Stimulated activated CD8-positive, alpha-beta memory T cell treated with anti-CD3 and anti-CD28 coated beads, Interleukin-7, amount 100 ng/mL, for 1 hour (primary cell): ENCODE measurements at places on chromosomes 7 and 10.

GRCh38 chr7:141841385-141841784 lies at the start of gene PRSS37:
Gene PRSS37 (minus strand): TSS chr7:141841485. CDS start chr7:141841049, 436 bp downstream.
- DNase-seq, result no peak

DNA sequence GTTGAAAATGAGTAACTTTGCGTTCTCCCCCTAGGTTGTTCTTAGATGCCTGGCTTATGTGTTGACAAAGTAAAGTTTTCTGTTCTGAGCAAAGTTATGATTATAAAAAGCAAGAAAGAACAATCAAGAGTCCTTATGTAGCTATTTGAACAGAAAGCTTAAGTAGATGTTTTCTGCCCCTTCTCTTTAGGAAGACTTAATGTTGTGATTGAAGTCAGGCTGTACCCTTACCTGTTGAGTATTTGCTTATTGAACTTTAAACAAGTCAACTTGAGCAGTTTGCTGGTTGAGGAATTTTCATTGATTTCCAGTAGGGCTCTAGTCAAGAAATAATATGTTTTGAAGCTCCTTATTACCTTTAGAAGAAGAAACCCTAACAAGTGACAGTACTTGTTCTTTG lies 33.9 kb upstream of the VDAC2 start:
- no peak for DNase-seq

DNA sequence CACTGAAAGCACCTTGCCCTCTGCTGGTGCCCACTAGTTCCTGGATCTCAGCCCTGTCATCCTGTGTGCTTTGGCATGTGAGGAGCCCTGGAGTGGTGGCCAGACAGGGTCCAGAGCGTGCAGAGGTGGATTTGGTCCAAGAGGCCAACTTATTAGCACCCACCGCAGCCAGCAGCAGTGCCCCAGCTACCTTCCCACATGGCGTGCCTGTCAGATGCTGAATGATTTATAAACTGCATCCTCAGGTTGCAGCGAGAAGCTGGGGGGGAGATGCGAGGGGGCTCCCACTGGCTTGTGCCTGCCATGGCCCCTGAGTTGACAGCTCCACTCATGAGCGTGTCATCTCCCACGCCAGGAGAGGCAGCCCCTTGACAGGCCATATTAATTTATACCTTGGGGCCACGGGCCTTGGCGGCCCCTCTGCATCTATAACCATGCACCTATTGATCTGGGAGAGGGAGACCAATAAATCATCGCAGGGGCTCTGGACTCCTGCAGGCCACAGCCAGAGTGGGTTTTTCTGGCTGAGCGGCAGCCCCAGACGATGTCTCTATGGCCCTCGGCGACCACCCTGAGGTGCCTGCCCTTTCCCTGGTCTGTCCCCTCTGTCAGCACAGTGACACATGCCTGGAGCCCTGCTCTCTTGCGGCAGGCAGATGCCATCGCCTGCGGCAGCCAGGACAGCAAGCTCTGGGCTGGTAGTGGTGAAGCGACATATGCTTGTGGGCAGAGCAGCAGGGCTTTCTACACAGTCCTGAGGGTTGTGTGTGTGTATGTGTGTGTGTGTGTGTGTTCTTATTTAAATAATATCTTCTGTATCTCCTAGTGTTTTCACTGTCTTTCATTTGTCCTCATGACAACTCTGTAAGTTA lies 120.8 kb downstream of the CDH23 start:
- DNase-seq, result no peak

DNA sequence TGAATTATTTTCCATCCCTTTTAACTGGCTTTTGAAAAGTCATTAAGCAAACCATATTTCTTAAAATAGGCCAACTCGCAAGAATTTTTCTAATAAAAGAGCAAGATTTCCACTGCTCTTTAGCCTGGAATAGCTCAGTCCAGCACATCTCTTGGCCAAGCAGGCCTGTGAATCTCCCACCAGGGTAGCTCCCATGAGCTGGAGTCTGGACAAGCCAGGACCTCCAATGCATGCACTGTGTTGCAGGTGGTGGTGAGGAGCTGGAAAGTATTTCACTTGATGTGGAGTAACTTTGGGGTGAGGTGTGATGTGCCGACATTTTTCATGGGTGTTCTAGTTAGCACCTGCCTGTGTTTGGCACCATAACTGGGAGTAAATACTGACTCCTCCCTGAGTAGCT lies 117.3 kb upstream of the TBX20 start:
- no peak for DNase-seq

- DNase-seq, result no peak
Measured at GRCh38 chr7:137652721-137653120, 194.1 kb downstream of the DGKI start.

GRCh38 chr7:33422825-33423645 lies 293.7 kb downstream of the BBS9 start:
- DNase-seq, result no peak

DNA sequence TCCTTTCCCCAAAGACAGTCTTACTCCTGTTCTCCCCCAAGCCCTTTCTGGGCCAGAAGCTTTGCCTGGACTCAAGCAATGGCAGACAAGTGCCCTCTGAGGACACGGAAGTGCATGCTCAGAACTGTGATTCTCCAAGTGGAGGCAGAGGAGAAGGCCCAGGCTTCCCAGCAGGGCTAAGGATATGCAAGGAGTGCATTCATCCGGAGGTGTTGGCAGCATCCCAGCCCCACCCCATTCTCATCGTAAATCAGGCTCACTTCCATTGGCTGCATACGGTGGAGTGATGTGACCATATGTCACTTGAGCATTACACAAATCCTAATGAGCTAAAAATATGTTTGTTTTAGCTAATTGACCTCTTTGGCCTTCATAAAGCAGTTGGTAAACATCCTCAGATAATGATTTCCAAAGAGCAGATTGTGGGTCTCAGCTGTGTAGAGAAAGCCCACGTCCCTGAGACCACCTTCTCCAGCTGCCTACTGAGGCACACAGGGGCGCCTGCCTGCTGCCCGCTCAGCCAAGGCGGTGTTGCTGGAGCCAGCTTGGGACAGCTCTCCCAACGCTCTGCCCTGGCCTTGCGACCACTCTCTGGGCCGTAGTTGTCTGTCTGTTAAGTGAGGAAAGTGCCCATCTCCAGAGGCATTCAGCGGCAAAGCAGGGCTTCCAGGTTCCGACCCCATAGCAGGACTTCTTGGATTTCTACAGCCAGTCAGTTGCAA lies 1.4 kb upstream of the RBP3 start:
- DNase-seq, result no peak

DNA sequence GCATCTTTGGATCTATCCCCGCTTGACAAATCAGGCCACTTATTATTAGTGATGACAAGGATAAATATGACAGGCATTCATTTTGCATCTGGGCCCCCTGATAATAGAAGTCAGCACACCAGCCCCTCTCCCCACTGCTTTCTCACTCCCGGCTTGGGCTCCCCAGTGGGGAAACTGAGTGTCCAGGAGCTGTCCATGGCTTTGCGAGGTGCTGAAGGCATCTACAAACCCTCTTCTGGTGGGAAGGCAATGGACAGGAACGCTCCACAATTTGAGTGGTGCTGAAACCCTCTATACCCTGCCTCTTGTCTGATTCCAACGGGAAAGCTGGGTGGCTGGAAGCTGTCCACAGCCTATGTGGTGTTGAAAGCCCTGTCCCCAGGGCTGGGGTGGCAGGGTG lies 61.7 kb upstream of the PCBD1 start:
- no peak for DNase-seq

GRCh38 chr7:68279827-68280400 lies 1283.3 kb downstream of the TYW1 start:
- DNase-seq, result no peak

DNA sequence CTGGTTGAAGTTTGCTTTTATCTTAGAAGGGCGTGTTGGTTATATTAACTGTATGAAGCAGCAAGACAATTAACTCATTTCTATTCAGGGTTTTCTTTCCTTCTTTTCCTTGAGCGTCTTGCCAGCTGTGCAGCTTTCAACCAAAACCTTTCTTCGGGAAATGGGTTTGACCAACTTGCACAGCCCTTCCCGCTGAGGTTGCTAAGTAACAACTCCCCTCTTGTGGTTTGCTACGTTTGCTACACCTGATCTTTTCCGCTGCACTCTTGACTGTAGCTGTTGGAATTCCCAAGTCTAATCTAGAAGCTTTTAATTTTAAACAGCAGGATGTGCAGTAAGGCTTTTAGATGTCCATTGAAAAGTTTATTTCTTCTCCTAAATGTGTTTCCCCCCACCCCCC lies 116.9 kb downstream of the CDCA7L start:
- DNase-seq, result no peak

DNA sequence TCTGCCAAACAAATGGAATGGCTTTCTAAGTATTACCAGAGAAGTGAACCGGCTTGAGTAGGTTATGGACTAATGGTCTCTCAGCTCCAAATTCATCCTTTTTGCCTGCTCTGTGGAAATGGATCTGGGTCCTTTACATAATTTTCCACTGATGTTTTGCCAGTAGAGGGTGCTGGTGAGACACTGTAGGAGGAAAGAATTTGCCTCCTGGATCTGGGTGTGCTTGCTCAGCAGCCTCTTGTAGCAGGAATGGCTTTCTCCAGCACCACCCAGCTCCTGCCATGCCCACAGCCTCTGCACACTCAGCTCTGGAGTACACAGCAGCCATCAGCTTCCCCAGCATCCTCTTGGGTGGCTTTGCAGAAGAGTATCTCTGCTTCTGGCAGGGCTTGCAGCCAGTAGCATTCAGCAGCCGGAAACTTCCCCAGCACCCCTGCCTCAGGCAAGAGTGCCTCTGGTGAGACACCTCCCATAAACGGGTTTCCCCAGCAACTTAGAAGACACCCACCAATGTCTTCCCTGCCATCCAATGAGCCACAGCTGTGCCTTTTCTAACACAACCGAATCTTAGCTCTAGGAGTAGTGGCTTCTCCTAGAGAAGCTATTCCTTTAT lies 235.0 kb upstream of the PLPP4 start:
- DNase-seq, result no peak

DNA sequence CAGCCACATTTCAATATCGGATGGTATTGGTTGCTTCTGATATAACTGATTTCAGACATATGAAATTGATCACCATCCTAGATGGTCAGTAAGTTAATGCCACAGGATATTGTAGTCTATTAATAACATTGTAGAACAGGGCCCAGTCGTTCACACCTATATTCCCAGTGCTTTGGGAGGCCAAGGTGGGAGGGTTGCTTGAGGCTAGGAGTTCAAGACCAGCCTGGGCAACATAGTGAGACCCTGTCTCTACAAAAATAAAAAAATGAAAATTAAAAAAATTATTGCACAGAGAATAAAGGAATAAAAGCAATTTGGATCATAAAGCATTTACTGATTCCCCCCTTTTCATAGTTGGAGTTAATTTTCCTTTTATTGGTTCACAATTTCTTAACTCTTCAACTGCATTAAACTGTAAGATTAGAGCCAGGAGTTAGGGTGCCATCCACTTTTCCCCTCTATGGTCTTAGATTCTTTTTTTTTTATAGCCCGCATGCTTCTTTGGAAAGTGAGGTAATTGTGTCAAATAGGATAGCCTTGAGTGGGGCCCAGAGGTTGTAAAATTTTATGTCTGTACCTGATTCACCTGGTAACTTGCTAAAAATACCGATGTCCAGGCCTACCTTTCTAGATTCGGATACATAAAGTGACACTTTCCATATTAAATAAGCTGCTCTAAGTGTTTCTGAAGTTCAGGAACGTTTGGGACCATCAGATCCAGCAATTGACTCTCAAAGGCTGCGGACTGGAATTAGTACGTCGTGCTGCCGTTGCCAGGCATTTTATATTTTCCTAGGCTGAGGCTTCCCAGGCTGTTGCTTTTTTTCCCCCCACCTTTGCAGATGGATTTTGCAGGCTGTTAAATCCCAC lies 24.7 kb downstream of the ADK start:
- DNase-seq, result no peak

DNA sequence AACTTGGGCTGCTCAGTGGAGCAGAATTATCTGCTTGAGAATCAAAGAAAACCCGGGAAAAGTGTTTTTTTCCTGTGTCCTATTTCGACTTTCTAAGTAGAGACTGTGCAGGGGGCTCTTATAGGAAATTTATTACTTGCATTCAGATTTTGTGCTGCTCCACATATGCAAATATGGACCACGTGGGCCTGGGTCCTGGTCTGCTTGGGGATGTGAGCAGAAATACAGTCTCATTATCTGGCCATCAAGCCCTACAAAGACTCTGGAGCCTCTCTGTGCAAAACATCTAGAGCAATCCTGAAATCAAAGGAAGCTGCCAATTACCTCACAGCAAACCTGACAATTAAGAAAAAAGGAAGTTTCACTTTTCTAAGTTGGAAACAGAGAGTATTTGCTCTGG lies 216.9 kb downstream of the LRMDA start:
- no peak for DNase-seq

GRCh38 chr7:157597562-157597961 lies 260.8 kb downstream of the DNAJB6 start:
- no peak for DNase-seq

DNA sequence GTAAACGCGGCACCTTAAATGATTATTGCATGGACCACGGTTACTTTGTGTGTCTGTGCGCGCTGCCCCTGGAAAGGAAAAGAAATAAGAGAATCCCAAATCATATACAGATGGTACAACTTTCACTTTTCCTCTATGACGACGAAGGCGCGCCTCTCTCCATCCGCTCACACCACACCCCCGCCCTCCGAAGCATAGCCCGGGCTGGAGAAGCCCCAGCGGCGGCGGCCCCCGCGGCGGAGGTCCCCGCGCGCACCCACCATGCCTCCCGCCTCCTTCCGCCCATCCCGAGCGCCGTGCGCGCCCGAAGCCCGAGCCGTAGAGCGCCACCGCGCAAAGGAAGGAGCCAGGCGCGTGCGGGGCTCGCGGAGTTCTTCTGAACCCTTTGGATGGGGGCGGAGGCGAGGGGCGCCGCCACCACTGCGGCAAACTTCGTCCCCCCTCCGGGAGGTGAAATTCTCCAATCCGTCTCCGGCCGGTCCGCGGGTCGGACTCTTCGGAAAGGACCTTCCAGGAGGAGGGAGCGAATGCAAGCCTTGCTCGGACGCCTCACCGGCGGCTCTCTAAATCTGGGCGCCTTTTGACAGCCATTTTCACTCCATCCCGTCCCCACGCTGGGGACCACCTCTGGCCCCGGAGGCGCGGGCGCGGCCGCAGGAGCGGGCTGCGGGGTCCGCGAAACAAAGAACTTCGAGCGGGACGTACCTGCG lies 588 bp downstream of the GLI3 start:
- DNase-seq, result no peak

DNA sequence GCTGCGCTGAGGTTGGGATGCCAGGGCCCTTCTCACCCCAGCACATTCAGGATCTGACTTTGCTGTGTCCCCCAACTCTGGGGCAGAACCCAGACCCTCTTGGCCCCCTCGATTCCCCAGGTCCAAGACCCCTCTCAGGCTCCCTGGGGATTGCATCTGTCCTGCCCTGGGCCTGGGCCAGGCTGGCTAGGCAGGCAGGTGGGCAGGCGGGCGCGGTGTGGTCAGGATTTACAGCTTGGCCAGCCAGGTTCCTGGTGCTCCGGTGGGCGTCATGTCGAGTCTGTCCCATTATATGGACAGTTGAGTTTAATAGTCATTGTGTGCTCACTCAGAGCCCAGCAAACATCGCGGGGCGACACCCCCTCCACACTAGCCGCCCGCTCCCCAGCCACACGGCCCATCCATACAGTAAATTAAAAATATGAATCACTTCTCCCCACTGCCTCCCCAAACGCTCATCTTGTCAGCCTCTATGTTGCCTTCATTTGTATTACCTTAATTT lies 23.5 kb downstream of the POLL start:
- no peak for DNase-seq

GRCh38 chr10:3655528-3655927 lies 129.5 kb downstream of the KLF6 start:
- DNase-seq, result no peak

- no peak for DNase-seq
Measured at GRCh38 chr7:78496096-78496630, 697.6 kb downstream of the PHTF2 start.

GRCh38 chr10:93471110-93471651 lies 11.0 kb downstream of the MYOF start:
- no peak for DNase-seq
